Activated CD8-positive, alpha-beta memory T cell treated with anti-CD3 and anti-CD28 coated beads, Interleukin-2, amount 50 U/mL, for 4 hours (primary cell): ENCODE measurements at places on chromosomes 2 and 18.

DNA sequence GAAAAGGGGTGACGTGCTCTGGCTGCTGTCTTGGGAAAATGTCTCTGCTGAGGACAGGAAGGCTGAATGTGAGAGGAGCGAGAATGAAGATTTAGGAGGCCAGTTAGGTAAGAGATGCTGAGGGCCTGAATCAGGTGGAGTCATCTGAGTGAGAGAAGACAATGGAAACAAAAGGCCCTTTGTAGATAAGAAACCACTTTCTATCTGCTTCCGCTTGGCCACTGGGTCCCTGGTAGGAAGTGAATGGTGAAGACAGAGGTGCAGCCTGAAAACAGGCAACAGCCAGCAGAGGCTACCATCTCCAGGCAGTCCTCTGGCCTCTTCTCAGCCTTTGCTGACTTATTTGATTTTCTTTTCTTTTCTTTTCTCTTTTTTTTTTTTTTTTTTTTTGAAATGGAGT lies 374.0 kb upstream of the SLC14A2 start:
- DNase-seq, result no peak

GRCh38 chr18:36128530-36128870 lies 640 bp downstream of the SLC39A6 start:
- DNase-seq, result no peak

DNA sequence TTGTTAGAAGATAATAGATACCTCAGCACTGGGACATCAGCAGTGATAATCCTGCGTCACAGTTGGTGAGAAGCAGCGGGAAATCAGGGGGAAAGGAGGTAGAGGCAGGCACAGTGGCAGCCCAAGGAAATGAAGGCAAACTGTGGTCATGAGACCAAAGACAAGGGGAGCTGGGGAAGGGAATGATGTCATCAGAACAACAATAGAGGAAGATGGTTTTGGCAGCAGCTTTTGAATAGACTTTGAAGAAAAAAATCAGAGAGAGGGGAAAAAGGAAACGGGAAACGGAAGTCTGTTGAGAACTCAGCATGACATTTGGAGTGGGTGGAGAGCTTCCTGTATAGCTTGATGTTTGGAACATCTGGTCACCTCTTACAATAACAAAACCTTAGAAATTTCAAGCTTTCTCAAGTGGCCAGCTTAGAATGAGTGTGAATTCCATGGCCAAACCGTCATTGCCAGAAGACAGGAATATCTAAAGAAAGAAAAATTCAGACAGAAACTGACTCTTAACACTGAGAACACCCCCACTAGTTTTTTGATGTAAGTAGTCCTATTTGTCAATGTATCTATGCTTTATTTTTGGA lies 18.4 kb upstream of the YES1 start:
- no peak for DNase-seq

- no peak for DNase-seq
These were observed 5.0 kb upstream of the ATP6V1B1 start for GRCh38 chr2:70930371-70931329.

- no peak for DNase-seq
These were observed 345.5 kb upstream of the FSIP2 start for GRCh38 chr2:185393091-185393490.

DNA sequence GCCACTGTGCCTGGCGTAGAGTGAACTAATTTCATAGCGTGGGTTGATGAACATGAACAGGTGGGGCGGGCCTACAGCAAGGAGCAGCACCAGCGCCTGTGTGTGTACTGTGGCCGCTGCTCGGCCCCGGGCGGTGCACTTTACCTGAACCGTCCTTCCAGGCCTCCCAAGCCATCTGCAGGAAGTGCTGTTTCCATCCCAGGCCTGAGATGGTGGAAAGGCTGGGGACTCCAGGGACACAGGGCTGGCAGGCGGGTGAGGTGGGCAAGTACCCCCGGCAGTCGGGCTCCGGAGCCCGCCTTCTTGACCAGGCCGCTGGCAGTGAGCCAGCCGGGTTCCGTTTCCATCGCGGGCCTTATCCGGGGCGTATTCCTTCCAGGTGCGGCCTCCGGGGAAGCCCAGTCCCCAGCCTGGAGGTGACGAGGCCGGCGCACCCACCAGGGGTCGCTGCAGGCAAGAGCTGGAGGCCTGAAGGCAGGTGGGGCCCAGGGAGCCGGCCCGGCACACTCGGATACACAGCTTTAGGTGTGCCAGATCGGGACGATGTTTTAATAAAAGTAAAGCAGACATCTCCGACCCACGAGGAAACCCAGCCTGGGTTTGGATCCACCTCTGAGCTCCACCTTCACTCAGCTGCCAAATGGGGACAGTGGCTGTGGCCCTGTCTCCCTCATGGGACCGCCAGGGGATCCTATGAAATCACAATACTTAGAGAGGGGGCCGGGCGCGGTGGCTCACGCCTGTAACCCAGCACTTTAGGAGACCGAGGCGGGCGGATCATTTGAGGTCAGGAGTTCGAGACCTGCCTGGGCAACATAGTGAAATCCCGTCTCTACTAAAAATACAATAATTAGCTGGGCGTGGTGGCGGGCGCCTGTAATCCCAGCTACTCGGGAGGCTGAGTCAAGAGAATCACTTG lies 22.7 kb upstream of the PDIA6 start:
- peak; percentile 73 for DNase-seq

DNA sequence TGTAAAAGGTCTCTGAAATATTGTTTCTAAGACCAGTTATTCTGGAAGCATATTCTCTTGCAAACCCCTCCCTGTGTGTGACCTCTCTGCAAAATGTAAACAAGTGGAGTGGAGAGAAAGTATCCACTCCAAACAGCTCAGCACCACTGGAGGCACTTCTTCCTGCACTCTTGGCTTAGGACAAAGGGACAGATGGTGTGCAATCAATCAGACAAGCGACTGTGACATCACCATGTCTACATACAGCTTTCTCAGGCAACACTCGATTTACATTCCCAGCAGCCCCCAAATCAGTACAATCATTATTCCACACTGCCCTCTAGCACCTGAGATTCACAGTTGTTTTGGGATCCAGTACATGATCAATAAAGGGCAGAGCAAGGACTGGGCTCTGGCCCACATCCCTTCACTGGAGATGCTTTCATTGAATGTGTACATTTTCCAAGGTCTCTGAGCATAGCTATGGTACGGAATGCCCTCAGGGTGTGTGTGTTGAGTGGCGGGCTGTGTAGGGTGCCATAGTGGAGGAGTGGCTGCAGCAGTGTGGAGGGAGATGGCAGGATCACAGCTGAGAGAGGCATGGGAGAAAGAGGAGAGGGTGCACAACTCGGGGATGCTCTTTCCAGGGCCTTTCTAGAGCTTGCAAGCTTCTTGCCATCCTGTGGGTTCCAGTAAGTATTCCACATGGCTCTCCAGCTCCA lies 311.8 kb upstream of the ST6GAL2 start:
- DNase-seq, result no peak

DNA sequence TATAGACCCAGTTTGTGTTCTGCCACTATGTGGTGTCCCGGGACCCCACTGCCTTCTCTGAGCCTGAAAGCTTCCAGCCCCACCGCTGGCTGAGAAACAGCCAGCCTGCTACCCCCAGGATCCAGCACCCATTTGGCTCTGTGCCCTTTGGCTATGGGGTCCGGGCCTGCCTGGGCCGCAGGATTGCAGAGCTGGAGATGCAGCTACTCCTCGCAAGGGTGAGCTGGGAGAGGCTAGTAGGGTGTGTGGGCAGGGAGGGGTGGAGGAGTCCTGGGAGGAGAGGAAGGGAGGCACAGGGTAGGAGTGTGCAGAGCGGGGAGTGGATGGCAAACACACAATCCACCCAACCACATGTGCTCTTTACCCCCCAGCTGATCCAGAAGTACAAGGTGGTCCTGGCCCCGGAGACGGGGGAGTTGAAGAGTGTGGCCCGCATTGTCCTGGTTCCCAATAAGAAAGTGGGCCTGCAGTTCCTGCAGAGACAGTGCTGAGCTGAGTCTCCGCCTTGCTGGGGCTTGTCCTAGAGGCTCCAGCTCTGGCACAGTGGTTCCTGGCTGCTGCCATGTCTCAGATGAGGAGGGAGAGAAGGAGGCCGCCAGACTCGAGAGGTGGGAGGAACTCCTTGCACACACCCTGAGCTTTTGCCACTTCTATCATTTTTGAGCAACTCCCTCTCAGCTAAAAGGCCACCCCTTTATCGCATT lies 16.9 kb downstream of the PRKAG3 start:
- DNase-seq, result no peak

GRCh38 chr2:45919711-45920111 lies 268.2 kb downstream of the PRKCE start:
- no peak for DNase-seq

DNA sequence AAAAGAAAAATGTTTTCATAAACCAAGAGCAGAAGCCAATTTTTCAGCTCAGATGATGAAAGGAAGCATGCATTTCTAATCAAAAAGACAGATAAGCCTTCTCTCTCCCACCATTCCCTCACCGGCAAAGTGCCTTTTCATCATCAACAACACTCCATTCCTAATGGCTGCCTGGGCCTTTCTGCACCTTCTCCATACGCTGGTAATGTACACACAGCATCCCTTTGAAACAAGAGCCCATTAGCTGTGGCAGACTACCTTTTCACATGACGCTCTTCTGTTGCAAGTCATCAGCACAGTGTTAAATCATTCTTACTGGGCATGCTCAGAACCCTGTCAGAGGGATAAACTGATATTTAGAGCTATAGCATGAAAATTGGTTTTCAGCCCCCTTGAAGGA lies 408.9 kb downstream of the MEIS1 start:
- DNase-seq, result no peak

GRCh38 chr2:86296947-86297346 lies 40.5 kb downstream of the REEP1 start:
- DNase-seq, result no peak

DNA sequence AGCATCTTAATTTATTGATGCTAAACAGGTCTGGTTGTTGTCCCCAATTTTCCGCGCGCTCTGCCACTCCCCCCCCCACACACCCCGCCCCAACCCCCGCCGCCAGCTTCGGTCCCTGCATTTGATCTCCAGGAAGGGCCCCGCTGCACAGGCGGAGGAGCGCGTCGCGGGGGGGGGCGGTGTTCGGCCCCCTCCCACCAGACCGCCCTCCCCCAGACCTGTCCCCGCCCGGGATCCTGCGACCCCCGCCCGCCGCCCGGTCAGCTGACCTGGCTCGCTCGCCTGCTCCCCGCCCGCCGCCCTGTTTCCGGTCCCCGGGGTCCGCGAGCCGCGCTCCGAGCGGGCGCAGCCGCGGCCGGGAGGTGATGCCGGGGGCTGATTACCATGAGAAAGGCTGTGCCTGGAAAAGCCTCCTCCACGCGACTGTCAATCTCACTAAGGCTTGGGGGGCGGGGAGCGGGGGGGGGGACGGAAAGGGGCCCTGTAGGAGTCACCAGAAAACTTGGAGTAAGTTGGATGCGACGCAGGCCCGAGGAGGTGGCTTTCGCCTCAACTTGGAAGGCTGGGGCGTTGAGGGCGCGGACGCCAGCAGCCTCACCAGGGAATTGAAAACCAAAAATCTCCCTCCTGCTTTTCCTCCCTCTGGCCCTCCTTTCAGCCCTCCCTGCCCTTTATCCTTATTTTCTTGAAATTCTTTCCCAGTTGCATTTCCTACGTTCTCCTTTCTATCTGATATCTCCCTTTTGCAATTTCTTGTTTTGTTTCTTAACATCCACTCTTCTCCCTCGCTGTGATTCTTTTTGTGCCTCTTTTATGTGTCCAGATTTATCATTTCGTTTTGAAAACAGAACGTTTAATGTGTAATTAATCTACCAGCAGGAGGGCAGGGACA lies 4.4 kb upstream of the ZEB2 start:
- peak; percentile 20 for DNase-seq

DNA sequence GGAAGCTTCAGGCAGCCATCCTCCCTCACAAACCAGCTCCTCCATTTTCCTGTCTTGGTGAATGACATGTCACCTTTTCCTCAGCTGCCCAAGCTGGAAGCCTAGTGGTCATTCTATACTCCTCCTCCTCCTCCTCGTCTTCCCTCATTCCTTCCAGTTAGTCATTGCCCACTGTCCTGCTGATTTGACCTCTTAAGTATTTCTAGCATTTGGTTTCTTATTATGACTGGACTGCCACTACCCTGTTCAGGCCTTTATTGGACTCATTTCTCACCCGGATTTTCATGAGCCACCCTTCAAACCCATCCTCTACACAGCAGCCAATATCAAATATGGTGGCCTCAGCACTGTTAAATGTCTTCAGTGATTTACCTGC lies 21.9 kb upstream of the MGAT5 start:
- no peak for DNase-seq

DNA sequence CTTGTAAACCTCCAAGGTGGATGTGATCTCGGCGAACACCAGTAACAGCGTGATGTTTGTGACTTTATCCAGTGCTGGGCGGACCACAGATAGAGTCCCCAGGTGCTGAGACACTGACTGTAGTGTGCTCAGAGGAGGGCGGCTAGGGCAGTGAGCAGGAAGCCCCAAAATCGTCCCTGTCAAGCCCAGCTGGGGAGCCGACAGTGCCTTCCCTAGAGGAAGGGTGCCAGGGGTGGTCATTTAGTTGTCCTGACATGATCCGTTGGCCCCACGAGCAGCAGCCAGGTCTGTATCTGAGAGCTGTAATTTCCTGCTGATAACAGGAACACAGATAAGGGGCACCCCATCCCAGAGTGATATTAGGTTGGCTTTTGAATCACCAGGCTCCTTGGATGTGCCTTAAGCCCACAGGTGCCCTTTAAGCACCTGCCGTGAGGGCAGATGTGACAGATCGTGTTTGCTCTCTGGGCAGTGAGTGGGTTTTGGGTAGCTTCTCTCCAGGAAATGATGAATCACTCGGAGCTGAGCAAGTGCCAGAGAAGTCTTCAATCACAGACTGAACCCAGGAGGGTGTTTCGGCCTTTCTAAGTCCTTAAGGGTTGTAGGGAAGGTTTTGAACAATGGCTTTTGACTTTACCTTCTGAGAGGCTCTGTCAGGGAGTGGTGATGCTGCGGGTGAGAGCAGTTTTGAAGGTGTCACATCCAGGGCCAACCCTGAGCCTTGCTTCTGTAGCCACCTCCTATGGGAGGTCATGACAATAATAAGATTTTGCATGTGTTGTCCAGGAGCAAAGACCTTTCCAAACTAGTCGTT lies 7.7 kb downstream of the LPIN1 start:
- DNase-seq, result peak; percentile 69

DNA sequence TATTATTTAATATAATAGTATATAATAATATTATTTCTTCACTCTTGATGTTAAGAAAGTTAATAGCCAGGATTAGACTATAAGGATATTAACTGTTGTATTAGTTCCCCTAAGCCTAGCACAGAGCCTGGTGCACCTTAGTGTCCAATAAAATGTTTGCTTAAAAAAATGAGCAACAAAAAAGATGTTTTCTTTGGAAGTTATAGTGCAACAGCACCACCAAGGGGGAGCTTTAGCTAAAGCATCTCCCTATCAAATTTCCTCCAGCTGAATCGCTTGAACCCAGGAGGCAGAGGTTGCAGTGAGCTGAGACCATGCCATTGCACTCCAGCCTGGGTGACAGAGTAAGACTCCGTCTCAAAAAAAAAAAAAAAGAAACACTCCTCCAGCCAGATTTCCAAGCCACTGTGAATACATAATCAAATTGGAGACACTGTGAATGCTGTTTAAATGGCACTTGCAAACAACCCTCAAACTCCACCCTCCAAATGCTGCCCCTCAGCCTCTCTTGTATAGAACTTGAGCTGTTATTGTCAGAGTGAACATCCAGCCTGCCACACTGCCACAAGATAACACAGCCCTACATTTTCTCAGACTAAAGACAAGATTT lies 221.9 kb downstream of the DYM start:
- DNase-seq, result no peak

- no peak for DNase-seq
These were observed 66.7 kb upstream of the DNAJC10 start for GRCh38 chr2:182649316-182649715.
